ENCODE measurements at places on chromosomes 3 and 15.

GRCh38 chr3:139585820-139586219, 46.3 kb upstream of the RBP1 start:
- no peak for DNase-seq

- no peak for DNase-seq
These were observed 72.1 kb upstream of the EPHB1 start for GRCh38 chr3:134722969-134723368.

DNA sequence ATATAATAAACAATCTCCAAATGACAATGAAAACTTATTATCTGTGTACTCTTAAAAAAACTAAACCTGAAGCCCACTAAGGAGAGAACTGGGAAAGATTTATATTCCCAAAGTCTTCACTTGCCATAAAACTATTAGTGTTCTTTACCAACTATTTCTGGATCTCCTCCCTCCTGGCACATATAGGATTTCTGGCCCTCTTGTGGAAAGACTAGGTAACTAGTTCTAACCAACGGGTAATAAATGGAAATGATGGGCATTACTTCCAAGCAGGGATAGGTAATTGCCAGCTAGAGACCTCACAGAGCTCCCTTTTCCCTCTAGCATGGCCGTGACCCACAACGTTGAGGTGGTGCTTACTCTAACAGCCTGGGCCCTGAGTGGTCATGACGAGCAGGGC, 110.1 kb downstream of the DNAH12 start:
- DNase-seq: no peak

DNA sequence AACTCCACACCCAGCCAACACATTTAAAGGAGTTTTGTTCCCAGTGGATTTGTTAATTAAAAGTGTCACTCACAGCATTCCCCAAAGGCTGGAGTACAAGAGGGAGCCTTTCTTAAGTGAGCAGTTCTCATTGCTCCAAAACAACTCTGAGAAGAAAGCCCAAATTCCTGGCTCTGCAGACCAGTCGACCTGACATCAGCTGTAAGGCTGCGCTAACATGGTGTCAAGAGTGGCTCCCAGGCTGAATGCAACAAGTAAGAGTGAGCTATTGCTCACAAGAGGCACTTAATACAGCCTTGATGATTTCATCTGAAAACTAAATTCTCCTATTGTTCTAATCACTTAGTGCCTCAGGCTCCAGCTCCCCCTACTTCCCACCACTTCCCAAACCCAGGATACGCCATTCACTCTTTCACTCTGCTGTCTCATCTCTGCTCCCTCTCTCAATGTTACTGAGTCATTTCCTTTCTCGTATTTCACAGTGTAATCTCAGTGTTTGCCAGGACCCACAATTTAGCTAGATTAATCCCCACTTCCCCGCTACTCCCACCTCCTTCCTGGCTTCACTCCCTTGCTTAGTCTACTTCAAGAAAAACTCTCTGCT, 81.8 kb downstream of the WWTR1 start:
- DNase-seq: peak; percentile 71

GRCh38 chr15:76514282-76514681, 177.7 kb downstream of the ISL2 start:
- no peak for DNase-seq
